Activated CD4-positive, alpha-beta memory T cell treated with anti-CD3 and anti-CD28 coated beads for 36 hours (primary cell): ENCODE measurements at places on chromosomes 16 and 17.

GRCh38 chr17:42436391-42436790 is 13.3 kb upstream of the CAVIN1 start:
- DNase-seq: no peak

DNA sequence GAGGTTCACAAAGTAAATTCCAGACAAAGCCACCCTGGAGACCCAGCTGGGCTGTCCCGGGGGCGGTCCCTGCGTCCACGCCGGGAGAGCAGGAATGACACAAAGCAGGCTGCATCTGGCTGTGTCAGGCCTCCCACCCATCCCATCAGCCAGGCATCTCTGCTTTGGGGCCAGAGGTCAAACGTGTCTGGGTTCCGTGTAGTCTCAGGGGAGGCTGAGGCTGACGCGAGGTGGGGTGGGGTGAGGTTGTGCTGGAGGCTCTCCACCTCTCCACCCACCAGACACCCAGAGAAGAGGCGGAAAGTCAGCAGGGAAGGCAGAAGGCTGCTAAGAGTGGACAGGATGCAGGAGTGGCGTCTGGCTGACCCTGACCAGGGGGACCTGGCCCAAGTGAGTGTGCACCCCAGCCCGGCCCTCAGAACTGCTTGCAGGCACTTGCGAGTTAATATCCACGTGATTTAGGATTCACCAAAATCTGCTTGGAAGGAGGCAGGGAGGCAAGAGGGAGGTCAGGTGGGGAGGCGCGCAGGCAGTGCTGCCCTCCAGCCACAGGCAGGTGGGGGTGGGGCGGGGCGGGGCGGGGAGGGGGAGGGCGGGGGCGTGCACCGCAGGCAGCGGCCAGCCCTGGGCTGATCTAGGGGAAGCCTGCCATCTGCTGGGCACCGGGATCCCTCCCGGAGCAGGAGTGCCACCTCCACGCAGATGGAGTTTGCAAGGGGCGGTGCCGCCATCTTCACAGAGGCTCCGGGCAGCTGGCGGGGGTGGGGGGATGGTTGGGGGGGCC is 44.3 kb downstream of the TBC1D16 start:
- peak; percentile 91 for DNase-seq

GRCh38 chr16:2032285-2033056 is 5.8 kb downstream of the NHERF2 start:
- DNase-seq: no peak

DNA sequence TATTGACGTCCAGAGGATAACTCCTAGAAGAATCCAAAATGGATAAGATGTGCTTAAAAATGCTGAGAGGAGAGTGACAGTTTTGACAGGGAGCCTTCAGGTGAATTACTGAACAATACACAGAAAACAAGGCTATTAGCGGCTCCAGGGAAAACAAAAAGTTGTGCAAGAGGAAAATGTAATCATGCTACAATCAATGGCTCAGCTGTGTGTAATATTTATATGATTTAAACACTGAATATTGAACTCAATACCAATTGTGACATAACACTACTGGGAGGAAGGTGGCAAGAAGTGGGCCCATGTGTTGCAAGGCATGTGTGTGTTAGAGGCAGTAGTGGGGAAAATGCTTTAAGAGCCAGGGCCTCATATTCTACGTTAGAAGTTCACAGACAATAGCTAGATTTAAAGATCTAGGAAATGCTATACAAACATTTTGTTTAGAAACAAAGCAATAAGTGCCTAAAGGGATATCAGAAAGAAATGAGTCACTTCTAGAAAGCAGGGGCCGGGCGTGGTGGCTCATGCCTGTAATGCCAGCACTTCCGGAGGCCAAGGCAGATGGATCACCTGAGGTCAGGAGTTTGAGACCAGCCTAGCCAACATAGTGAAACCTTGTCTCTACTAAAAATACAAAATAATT is 253.2 kb upstream of the IRX5 start:
- no peak for DNase-seq

DNA sequence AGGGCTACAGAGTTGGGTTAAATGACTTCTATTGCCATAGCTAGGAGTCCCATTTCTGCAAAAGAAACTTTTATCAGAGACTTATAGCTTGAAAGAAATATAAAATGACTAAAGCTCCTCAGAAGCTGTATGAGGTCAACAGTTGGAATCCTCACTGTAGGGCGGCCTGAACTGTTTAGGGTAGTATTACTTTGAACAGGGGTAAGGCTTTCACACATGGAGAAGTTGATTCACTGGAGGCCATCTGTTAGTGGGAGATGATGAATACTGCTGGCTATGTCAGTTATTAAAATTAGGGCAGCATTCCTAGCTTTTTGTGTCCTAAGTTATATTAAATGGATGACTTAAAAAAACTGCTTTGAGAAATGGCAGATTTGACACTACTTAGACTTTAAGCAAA is 6.0 kb downstream of the TTC19 start:
- DNase-seq: no peak

DNA sequence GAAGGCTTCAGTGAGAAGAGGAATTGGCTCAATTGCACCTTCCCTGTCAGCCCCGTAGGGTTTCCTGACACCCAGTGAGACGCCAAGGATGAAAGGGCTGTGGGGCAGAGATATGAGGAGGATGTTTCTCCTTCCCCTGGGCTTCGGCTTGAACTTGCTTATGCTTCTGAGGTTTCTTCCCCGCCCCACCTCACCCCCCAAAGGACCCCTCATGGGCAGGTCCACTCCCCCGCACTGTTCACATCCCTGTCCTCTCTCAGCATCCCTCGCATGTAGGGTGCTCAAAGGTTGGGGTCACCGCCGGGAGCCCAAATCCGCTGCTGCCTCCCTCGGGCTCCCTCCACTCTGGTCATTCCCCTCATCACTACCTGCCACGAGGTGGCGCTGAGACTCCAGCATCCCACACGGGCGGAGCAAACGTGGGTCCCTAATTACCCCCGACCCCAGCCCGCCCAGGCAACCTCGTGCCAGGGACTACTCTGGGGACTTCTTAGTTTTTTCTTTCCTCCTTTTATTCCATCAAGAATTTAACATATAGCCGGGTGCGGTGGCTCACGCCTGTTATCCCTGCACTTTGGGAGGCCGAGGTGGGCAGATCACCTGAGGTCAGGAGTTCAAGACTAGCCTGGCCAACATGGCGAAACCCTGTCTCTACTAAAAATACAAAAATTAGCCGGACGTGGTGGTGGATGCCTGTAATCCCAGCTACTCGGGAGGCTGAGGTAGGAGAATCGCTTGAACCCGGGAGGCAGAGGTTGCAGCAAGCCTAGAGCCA is 3.3 kb upstream of the TRARG1 start:
- peak; percentile 79 for DNase-seq

GRCh38 chr17:76726776-76727718 is at the start of gene METTL23:
TSS of gene METTL23 (plus strand) at chr17:76726839. CDS start at chr17:76729711, 2,872 bp downstream.
- peak; percentile 88 for DNase-seq

DNA sequence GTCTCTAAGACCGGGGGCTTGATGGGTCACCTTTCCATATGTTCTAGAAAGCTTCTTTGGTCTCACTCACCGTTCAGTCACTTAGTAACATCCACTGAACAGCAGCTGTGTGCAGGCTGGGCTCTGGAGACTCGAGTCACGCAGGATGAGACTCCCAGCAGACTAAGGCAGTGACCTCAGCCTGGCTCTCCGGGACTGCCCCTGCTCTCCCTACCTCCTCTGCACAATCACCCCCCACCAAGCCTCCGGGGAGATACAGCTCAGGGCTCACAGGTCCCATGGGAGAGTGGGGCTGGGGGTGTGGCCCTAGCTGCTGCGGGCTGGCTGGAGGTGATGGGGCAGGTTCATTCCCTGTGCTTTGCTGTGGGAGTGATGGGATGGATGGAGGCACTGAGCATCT is 14.1 kb downstream of the FLYWCH2 start:
- DNase-seq: no peak
